ENCODE measurements at places on chromosomes 11 and 22.

- no peak for DNase-seq
Measured at GRCh38 chr11:15841931-15842740, 514.2 kb downstream of the SOX6 start.

DNA sequence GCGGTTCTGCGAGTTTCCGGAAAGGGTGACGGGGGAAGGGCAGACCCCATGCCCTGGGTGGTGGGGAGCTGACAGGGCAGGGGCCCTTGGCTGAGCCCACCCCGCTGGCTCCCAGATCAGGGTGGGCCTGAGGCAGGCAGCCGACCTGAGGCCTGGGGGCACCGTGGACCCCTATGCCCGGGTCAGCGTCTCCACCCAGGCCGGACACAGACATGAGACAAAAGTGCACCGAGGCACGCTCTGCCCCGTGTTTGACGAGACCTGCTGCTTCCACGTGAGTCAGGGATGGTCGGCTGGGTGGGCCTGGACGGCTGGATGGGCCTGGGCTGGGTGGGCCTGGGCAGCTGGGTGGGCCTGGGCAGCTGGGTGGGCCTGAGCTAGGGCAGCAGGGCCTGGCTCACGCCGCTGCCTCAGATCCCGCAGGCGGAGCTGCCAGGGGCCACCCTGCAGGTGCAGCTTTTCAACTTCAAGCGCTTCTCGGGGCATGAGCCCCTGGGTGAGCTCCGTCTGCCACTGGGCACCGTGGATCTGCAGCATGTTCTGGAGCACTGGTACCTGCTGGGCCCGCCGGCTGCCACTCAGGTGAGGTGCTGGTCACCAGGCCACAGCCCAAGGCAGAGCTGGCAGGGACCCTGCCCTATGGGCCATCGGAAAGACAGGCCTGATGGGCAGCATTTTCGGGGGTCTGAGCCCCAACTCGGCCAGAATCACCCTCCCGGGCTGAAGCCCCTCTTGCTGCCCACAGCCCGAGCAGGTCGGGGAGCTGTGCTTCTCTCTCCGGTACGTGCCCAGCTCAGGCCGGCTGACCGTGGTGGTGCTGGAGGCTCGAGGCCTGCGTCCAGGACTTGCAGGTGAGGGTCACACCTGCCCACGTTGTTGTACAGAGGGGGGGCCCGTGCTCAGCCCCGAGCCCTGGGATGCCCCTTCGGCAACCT lies 1.5 kb downstream of the SYT8 start:
- DNase-seq, result no peak

GRCh38 chr11:22556381-22556780 lies 69.2 kb downstream of the FANCF start:
- DNase-seq, result no peak

DNA sequence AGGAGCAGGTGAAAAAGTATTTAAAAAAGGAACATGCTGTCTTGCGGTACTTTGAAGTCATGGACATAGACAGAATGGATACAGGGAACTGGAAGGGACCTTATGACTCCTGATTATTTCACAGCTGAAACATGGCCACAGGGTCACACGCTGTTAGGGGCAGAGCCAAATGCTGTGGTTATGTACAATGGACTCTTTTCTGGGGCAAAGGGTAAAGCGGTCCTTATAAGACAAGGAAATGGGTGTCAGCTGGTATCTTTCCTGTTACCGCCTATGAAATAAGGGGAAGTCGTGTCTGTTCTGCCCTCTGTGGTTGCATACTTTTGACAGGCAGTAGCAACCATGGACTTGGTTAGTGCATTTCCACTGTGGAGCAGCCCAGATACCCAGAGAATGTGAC lies 12.8 kb upstream of the ST14 start:
- no peak for DNase-seq

DNA sequence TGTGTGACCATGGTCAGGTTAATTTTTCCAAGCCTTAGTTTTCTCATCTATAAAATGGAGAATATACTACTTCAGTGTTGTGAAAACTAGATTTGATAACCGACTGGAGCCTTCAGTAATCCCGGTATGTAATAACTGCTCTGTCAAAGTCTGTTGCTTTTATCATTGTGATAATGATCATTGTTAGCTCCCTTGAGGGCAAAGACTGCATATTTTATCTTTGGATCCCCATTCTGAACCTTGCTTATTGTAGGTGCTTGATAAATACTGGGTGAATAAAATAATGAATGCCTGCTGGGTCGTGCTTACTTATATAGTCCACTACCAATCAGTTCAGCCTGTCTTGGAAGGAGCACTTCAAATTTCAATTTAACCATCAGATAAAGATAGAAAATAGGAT lies 105.3 kb downstream of the ARFGAP2 start:
- DNase-seq, result no peak

DNA sequence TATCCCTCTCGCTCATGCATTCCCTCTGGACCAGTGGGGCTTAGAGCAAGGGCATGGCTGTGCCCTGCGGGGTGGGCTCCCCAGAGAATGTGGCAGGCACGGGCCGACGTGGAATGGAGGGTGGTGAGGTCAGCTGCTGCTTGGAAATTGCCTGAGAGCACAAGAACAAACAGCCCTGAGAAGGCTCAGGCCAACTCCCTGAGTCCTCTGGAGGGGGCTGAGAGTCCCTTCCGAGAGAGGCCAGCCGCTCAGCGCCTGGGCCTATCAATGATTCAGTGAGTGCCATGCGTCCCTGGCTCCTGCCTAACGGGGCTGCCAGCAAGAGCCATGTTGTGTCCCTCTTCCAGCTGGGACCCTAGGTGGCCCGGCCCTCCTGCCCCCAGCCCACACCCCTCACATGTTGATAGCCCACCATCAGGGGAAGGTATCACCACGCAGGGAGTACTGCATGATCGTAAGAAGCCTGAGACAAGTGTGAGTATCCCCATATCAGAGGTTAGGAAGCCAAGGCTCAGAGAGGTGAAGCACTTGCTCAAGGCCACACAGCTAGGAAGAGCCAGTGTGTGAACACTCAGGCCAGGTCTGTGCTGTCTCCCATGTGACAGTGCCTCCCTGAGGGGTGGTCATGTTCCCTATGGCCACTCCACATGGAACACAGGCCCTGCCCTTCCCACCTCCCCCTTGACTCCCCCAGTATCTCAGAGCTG lies 55.8 kb downstream of the NECTIN1 start:
- no peak for DNase-seq

DNA sequence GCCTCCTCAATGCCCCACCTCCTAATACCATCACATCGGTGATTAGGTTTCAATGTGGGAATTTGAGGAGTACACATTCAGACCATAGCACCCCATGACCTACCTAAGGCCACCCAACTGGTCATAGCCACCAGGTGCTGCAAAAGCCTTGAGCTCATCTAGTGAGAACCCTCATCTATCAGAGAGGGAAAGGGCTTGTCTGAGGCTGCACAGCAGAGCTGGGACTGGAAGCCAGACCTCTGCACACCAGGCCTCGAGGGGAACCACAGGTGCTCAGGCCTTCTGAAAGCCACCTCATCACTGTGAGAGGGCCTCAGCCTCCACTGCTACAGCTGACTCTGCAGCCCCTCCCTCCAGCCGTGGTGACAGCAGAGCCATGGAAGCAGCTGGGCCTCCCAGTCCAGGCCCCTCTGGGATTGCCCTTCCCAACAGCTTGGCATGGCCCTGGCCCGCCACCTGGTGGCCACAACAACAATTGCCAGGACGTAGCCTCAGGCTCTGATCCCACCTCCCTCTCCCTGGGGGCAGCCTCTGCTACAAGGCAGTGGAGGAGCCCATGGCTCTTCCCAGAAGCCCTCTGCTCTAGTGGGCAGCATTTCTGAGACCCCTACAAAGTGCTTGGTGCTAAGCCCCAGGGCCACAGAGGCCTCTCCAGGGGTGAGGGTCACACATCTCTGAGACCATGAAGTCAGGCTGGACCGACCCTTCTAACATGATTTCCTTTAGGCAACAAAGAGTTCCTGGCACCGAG lies 41.0 kb upstream of the PRDM11 start:
- peak; percentile 38 for DNase-seq

GRCh38 chr11:14784230-14784629 lies 107.8 kb downstream of the CYP2R1 start:
- no peak for DNase-seq

GRCh38 chr11:103903621-103904323 lies 132.7 kb upstream of the DDI1 start:
- no peak for DNase-seq

GRCh38 chr22:39247361-39247760 lies 2.6 kb upstream of the PDGFB start:
- no peak for DNase-seq

GRCh38 chr11:35792148-35792845 lies 129.7 kb downstream of the TRIM44 start:
- DNase-seq, result no peak

DNA sequence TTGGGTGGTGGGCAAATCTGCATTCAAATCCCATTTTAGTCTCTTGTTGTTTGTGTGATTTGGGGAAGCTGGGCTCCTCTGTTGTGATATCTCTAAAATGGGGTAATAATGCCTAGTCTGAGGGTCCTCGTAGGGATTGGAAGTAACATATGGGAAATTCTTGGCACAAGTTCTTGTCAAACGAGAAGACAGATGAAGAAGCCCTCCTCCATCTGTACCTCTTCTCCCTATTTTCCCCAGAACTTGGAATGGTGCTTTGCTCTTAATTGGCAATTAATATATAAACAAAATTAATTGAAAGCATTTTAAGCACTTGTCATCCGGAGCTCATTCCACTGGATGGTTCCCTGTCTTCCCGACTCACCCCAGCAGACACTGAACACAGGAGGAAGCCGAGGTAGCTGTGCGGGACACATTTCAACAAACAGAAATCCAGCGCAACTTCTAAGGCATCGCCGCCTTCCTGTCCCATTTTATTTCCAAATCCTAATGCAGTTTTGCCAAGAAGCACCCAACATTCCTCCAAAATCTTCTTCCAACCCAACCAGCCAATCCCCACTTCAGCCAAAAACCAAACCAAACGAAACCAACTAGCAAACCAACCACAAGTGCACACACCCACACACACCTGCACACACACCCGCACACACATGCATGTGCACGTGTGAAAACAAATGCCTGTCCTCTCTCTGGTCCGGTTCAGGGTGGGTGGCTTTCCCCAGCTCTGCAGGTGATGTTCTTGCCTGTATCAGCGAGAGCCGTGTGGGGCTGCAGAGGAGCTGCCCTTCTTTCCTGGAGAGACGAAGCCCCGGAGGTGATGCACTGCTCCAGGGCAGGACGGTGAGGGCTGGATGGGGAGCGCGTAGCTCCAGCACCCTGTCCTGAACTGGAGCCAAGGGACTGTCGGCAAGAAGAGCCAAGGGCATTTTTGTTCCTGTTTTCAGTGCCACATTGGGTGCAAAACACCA lies 100.8 kb upstream of the B3GAT1 start:
- DNase-seq, result no peak

- DNase-seq, result no peak
Measured at GRCh38 chr11:1218788-1219445, 3.9 kb upstream of the MUC5B start.

DNA sequence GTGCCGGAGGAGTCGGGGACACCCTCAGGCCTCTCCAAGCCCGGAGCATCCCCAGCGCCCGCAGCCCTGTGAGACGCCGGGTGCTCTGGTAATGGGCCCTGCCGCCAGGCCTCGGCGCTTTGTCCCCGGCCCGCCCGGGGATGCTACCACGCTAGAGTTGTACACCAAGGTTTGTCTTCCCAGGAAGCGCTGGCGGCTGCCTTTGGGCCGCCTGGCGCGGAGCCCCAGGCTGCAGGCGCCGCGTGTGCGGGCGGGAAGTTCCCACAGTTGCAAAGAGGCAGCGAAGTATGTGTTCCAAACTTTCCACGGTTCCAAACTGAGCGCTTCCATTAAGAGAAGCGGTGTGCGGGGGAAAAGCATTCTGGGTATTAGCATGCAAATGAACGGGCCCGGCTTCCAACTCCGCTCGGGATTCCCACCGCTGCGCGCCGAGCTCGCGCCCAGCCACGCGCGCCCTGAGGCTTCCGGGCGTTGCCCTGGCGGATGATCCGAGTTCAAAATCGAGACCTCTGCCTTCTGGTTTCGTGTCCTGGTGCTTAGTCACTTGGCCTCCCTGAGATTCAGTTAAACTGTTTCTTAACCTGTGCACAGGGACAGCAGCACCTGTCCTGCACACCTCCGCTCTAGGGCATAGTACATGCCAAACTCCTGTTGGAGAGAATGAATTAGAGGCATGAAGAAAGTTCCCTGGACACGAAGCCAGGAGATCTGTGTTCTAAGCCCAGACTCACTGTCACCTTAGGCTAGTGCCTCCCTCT lies 1.3 kb upstream of the PATZ1 start:
- no peak for DNase-seq

DNA sequence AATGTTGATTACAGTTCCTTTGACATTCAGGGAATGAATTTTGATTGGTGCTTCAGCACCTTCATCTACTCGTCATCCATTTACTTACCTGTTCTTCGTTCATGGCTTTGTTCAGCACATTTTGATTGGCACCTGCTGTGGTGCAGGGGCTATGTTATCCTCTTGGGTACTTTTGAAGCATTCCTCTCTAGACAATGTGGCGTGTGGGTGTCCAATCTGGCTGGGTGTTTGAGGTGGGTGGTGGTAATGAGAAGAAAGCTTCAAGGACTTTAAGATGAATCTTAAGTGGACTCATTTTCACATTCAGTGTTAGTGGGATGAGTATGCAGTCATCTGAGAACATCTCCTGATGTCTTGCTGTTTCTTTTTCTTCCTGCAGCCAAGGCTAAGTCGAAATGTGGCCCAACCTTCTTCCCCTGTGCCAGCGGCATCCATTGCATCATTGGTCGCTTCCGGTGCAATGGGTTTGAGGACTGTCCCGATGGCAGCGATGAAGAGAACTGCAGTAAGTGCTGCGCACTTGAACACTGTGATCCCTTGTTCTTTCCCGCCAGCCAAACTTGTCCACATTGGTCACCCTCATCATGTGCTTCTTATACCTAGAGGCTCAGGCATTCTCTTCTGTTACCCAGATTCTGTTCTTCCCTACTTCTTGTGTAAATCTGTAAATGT lies 137.5 kb downstream of the LDLRAD3 start:
- no peak for DNase-seq

GRCh38 chr11:126433244-126433846 lies 77.9 kb downstream of the ST3GAL4 start:
- DNase-seq, result no peak

GRCh38 chr11:112211536-112211935 lies 14.7 kb upstream of the PTS start:
- no peak for DNase-seq

- no peak for DNase-seq
Measured at GRCh38 chr11:93212094-93212493, 14.3 kb upstream of the SLC36A4 start.

- no peak for DNase-seq
Measured at GRCh38 chr22:44247923-44248892, 64.5 kb downstream of the SHISAL1 start.

Data from stimulated activated CD4-positive, alpha-beta T cell treated with anti-CD3 and anti-CD28 coated beads, Interleukin-15, amount 100 ng/mL, for 1 hour (primary cell).